CD4-positive, alpha-beta T cell (primary cell): ENCODE measurements at places on chromosomes 1 and 21.

DNA sequence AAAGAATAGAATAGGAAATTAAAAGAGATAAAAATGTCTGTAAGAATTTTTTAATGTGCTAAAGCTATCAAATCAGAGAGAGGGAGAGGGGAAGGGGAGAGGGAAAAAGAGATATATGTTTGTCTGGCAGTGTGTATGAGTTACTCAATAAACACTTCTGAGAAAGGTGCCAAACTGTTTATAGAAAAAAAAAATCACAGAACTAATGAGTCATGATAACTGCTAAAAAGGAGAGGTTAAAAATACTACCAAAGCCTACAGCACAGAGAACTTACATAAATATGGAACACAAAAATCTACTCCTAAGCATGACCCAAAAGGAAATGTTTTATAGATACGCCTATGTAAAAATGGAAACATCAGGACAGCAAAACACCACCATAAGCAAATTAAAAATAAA, 45.4 kb downstream of the SELENOF start:
- H3K4me3 ChIP-seq, result no peak overlapping the region
- DNase-seq, result no peak
- peaks cover under 1% of the 10 kb centered on the region for H3K36me3 ChIP-seq

DNA sequence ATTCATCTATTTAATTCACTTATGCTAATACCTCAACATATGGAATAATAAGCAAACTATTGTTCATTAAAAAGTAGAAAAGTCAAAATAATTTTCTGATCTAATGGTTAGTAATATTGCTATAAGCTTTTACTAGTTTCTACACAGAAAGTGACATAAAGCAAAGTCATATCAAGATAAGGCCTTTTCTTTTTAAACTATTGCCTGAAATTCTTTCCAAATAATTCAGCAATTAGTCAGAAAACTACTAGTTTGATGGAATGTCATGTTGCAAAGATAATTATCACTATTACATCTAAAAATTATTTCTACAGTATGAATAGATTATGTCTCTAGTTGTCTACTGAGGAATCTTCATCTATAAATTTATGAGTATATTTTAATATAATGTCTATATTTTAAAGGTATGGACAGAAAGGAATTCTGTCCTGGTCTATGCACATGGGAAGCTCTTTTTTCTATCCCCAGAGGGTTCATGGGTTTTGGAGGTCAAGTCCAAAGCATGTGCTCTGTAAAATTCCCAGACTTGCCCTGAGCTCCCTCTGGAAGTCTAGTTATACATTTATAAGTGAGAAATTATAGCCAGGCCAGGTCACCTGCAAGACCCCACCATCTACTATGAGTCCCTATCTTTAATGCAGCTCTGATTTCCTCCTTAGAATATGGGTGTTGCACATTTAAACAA, 84.6 kb upstream of the DPYD start:
- H3K27ac ChIP-seq, result no peak overlapping the region
- no peak overlapping the region for H3K4me3 ChIP-seq
- H3K36me3 ChIP-seq, result no peaks in the 10 kb centered on the region
- no peak for DNase-seq
- H3K27me3 ChIP-seq, result no peaks in the 10 kb centered on the region

DNA sequence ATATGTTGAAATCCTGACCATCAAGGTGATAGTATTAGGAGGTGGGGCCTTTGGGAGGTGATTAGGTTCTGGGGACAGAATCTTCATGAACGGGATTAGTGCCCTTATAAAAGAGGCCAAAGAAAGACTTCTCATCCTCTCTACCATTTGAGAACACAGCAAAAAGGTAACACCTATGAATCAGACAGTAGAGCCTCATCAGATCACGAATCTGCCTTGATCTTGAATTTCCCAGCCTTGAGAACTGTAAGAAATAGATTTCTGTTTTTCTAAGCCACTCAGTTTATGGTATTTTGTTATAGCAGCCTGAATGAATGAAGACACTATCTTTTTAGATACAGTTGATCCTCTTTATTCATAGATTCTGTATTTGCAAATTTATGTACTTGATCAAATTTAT, 206.9 kb upstream of the EDN2 start:
- peaks cover 15% of the 10 kb centered on the region for H3K4me1 ChIP-seq
- H3K4me3 ChIP-seq, result no peak overlapping the region
- no peak overlapping the region for H3K27ac ChIP-seq
- H3K27me3 ChIP-seq, result no peaks in the 10 kb centered on the region
- no peaks in the 10 kb centered on the region for H3K36me3 ChIP-seq
- DNase-seq, result no peak

GRCh38 chr1:99264201-99265021, at the start of gene PLPPR4:
TSS of gene PLPPR4 (plus strand) at chr1:99264492. CDS start at chr1:99264594, 102 bp downstream.
- no peak within 1 kb of the TSS for H3K27ac ChIP-seq
- no peaks in the 10 kb centered on the region for H3K36me3 ChIP-seq
- H3K4me3 ChIP-seq, result no peak within 1 kb of the TSS

DNA sequence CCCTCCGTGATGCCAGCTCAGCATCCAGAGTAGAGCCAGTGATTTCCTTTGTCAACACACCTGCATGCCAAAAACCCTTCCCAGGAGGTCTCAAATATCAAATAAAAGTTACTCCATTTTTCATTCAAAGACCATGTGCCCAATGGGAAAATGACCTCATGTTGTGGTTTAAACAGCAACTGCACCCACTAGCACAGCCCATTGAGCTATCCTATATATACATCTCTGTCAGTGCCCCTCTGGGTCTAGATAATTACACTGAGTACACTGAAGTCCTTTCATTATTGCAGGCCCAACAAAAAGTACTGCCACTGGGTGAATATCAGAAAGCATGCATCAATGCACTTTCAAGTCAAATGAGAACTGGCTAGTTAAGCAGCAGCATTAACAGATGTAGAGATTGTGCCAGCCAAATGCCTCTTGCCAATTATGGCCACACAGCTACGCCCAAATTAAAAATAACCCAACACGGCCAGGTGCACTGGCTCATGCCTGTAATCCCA, 117.7 kb downstream of the SLC45A1 start:
- peaks cover 13% of the 10 kb centered on the region for H3K4me1 ChIP-seq
- no peak overlapping the region for H3K27ac ChIP-seq
- no peak for DNase-seq
- H3K36me3 ChIP-seq, result no peaks in the 10 kb centered on the region
- H3K27me3 ChIP-seq, result no peaks in the 10 kb centered on the region

GRCh38 chr1:96968541-96968940, 247.0 kb downstream of the PTBP2 start:
- no peak overlapping the region for H3K4me3 ChIP-seq
- no peak overlapping the region for H3K27ac ChIP-seq

DNA sequence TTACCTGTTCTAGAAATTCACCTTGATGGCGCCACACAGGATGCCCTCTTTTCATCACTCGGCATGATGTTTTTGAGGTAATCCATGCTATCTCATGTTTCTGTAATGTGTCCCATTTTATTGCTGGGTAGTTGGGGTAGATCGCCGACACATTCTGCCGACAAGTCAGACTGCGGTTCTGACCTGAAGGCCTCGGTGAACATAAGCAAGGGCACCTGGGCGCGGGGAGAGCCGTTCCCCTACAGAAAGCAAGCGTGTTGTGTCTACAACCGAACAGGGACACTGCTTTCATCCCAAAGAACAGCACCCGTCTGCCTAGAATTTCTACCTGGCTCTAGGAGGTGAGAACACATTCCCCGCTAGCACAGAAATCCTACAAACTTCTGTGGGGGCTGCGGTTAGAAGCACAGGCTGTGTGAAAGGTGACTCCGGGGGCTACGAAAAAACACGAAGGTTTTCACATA, 149.2 kb downstream of the PPIAL4G start:
- H3K27me3 ChIP-seq, result peaks cover 12% of the 10 kb centered on the region
- no peak for DNase-seq
- peak overlapping the region; percentile 66 for H3K27ac ChIP-seq

DNA sequence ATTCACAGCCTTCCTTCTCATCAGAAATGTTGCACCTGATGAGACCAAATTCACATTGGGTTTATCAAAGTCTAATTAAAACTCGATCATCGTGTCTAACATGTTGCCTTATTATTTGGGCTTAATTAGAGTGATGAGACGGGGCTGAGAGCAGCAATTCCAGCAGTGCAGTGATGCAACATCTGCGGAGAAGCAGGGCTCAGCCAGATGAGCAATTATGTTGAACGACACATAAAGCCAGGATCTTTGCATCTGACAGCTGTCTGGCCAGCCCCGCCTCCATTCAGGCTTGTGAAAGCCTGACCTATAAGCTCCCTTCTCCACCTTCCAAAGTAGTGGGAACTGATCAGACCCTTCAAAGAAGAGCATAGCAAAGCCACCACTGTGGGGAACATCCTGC, 109.8 kb downstream of the C1orf94 start:
- H3K27me3 ChIP-seq, result peaks cover 5% of the 10 kb centered on the region
- H3K4me3 ChIP-seq, result no peak overlapping the region
- H3K27ac ChIP-seq, result no peak overlapping the region
- H3K36me3 ChIP-seq, result no peaks in the 10 kb centered on the region
- DNase-seq, result no peak
- H3K4me1 ChIP-seq, result no peaks in the 10 kb centered on the region
